ENCODE measurements at places on chromosomes 6 and 20. TPM values are rescaled to one million over a fixed set of nuclear protein-coding genes. Genes with fewer than 3 reads are reported as not detected.

The SIRPB2 gene
- total RNA-seq = 0.07 TPM

The ARID1B gene
- 23.5 TPM for total RNA-seq

The GPLD1 gene
- under 0.01 TPM for total RNA-seq

The SMIM26 gene
- 86.4 TPM for total RNA-seq

The SLC17A3 gene
- total RNA-seq = not detected

The HLA-DPB1 gene
- total RNA-seq = 37.8 TPM

The FRS3 gene
- 1.5 TPM for total RNA-seq

The SAMD5 gene
- 1.00 TPM for total RNA-seq

The CTCFL gene
- total RNA-seq = not detected

The PERP gene
- 55.2 TPM for total RNA-seq

The OPN5 gene
- total RNA-seq = not detected

The MRAP2 gene
- total RNA-seq = 0.39 TPM

The AARS2 gene
- total RNA-seq = 16.1 TPM

The PROCR gene
- total RNA-seq = 206 TPM

The ANKRD6 gene
- total RNA-seq = 3.2 TPM

The BPIFB1 gene
- total RNA-seq = not detected

The RSPH9 gene
- 0.13 TPM for total RNA-seq

The C20orf202 gene
- not detected for total RNA-seq

The CRISP1 gene
- not detected for total RNA-seq

The CLPSL2 gene
- not detected for total RNA-seq

The JPH2 gene
- 1.1 TPM for total RNA-seq

The C6orf52 gene
- total RNA-seq = not detected

The PRKN gene
- 0.13 TPM for total RNA-seq

The GJE1 gene
- not detected for total RNA-seq

The CD24 gene
- not detected for total RNA-seq

The UBE2C gene
- 108 TPM for total RNA-seq

The CST5 gene
- not detected for total RNA-seq

The KCNK5 gene
- not detected for total RNA-seq

The CLVS2 gene
- total RNA-seq = not detected

The HTR1E gene
- not detected for total RNA-seq

The DNAH8 gene
- total RNA-seq = not detected

The LIN28B gene
- not detected for total RNA-seq

The BTN1A1 gene
- not detected for total RNA-seq

The RNF39 gene
- total RNA-seq = not detected

The ALDH8A1 gene
- not detected for total RNA-seq

The CFAP61 gene
- not detected for total RNA-seq

The LAMP5 gene
- total RNA-seq = 0.30 TPM

The NHSL1 gene
- 38.9 TPM for total RNA-seq

The EMILIN3 gene
- 0.05 TPM for total RNA-seq

The FAM83B gene
- not detected for total RNA-seq

The ERVFRD-1 gene
- total RNA-seq = 6.5 TPM

The PTCHD4 gene
- total RNA-seq = 3.1 TPM

The FOXA2 gene
- total RNA-seq = not detected

The GSTA1 gene
- total RNA-seq = not detected

The UNC5CL gene
- not detected for total RNA-seq

The BEND3 gene
- total RNA-seq = 1.2 TPM

The SLC22A7 gene
- total RNA-seq = not detected

The GPR63 gene
- total RNA-seq = under 0.01 TPM

The PPP1R10 gene
- 24.0 TPM for total RNA-seq

Measured in mammary microvascular endothelial cell (primary cell).